GM03348 (cell line): ENCODE measurements at places on chromosomes 1 and 21.

- no peak for DNase-seq
Observed at GRCh38 chr1:7278045-7278444, 492.8 kb downstream of the CAMTA1 start.

DNA sequence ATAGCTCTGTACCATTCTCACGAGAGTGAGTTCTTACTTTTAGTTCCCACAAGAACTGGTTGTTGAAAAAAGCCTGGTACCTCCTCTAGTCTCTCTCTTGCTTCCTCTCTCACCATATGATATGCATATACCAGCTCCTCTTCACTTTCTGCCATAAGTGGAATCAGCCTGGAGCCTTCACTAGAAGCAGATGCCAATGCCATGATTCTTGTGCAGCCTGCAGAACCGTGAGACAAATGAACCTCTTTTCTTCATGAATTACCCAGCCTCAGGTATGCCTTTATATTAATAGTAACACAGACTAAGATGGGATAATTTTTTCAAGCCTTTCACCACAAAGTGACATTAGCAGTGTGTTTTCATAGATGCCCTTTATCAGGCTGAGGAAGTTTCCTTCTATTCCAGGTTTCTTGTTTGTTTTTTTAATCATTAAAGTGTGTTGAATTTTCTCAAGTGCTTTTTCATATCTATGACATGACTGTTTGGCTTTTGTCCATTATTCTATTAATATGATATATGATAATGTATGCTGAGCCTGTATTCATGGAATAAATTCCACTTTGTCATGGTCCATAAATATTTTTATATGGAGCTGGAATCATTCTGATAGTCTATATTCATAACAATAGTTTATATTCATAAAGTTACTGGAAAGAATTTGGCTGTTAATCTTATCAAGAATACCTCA lies 40.7 kb upstream of the C1orf185 start:
- no peak for DNase-seq

- peak; percentile 16 for DNase-seq
Observed at GRCh38 chr1:221994274-221994698, 252.4 kb upstream of the DUSP10 start.

GRCh38 chr21:35323947-35324346 lies 274.8 kb upstream of the RUNX1 start:
- DNase-seq = peak; percentile 27

- no peak for DNase-seq
Observed at GRCh38 chr1:22702296-22703085, 8.1 kb upstream of the EPHB2 start.

- no peak for DNase-seq
Observed at GRCh38 chr1:44575396-44575795, 98.9 kb downstream of the TMEM53 start.

GRCh38 chr1:116763116-116763786 lies 9.0 kb downstream of the CD2 start:
- DNase-seq = no peak

DNA sequence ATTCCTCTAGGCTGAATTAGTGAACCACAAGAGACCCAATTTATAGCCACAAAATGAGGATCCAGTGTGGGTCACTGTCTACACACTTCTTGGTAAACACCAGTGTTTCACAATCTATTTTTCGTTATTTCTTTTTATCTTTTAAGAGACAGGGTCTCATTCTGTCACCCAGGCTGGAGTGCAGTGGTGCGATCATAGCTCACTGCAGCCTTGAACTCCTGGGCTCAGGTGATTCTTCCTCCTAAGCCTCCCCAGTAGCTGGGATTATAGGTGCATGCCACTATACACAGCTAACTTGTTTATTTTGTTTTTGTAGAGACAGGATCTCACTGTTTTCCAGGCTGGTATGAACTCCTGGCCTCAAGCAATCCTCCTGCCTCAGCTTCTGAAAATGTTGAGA lies 29.3 kb upstream of the SLC45A3 start:
- DNase-seq = no peak

- DNase-seq = no peak
Observed at GRCh38 chr1:32199717-32200072, 700 bp upstream of the CCDC28B start.
